Activated T-helper 1 cell treated with anti-CD3 and anti-CD28 coated beads, Interleukin-2, amount 50 U/mL, for 16 hours (primary cell): ENCODE measurements at places on chromosomes 7 and 10.

DNA sequence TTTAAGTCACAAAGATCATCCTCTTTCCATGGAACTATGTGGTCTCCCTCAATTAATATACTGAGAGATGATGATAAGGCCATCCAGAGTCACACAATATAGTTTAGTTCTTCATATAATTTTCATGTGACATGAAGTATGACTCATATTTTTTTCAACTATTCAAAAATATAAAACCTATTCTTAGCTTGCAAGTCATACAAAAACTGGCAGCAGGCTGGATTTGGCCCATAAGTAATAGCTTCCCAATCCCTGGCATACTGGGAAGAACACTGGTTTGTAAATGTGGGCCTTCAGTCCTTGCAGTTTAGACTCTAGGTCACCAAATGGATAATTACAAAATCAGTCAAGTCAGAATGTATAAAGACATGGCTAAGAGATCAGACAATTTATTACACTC lies 356.6 kb downstream of the PPP1R3A start:
- no peak for DNase-seq

DNA sequence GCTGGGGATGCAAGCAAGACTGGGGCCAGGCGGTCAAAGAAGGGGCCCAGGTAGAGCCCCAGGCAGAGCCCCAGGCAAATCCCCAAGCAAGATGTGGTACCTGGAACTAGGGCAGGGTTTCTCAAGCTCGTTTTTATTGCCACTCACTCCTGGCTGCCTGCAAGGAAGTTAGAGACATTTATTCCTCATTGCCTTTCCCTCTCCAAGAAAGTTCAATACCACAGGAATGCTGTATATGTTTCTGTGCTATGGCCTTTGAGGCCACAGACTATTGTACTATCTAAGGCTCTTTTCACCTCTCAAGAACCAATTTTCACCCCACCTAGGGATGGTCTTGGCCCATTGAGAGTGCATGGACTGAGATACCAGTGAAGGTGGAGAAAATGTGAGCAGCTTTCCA lies 71.3 kb downstream of the TACC2 start:
- DNase-seq = no peak

GRCh38 chr7:105136221-105136620 lies 122.2 kb downstream of the KMT2E start:
- no peak for DNase-seq

GRCh38 chr10:92550924-92551323 lies 23.0 kb downstream of the IDE start:
- no peak for DNase-seq

DNA sequence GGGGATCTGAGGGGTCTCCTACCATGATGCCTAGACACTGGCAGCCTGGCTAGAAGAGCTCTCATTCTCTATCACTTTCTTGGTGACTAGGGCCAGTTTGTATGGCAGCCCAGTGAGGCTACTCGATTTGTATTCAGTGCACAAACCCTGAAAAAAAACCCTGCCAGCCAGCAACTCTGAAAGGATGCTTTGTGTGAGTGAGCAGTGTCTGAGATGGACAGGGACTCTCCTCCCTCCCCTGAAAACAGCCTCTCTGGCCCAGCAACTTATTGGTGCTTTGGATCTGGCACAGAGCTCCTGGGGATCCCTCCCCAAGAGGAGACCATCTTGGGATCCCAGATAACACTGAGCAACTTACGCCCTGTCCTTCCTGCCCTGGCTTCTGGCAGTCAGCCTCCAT lies 10.8 kb upstream of the LRRC4 start:
- no peak for DNase-seq

DNA sequence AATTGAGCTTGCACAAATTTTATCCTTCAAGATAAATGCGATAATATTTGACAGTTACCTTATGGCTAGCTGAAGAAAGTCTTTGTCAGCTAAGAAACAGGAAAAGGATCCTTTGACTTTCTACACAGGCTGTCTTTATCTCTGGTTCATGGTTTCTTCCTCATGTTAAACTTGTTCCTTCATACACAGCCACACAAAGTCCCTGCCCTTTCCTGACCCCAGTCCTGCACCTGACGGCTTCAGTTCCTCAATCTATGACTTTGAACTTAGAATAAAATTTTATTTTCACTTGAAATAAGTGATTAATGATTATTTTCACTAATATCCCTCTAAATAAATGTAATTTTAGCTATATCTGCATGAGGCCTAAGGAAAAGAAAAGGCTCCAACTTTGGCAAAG lies 77.8 kb upstream of the PRSS1 start:
- no peak for DNase-seq

GRCh38 chr7:71254751-71255150 lies 122.8 kb downstream of the GALNT17 start:
- no peak for DNase-seq

- DNase-seq = no peak
Observed at GRCh38 chr10:106997721-106998120, 166.8 kb downstream of the SORCS1 start.

- DNase-seq = no peak
Observed at GRCh38 chr7:149525280-149525679, 27.7 kb upstream of the ZNF746 start.

DNA sequence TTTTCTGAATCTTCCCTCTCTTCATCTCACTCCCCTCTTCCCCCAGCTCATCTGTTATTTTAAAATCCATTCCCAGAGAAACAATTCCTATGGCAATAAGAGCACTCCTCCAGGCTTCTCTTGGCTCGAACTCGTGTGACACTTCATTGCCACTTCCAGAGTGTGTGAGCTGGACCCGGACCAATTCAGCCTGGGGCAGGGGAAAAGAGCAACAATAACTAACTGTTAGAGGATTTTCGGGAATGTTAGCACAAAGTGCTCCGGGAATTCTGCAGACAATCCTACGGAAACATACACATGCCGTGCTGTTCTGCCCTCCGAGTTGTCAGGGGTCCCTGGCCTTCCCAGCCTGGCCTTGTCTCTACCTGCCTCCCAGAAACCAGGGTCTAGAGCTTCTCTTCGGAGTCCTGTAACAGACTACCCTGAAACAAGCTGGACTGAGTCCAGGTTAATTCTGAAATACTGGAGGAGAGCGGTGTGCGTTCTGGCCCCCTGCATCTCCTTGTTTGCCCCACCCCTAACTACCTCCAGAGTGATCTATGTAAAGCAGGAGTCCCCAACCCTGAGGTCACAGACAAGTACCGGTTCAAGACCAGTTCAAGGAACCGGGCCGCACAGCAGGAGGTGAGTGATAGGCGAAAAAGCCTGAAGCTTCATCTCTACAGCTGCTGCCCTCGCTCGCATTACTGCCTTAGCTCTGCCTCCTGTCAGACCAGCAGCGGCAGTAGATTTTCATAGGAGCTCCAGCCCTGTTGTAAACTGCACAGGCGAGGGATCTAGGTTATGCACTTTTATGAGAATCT lies 11.3 kb downstream of the COL26A1 start:
- DNase-seq = no peak
